ENCODE measurements at places on chromosomes 2 and 18.

- no peak for DNase-seq
Observed at GRCh38 chr2:232668805-232669444, 28.2 kb upstream of the GIGYF2 start.

DNA sequence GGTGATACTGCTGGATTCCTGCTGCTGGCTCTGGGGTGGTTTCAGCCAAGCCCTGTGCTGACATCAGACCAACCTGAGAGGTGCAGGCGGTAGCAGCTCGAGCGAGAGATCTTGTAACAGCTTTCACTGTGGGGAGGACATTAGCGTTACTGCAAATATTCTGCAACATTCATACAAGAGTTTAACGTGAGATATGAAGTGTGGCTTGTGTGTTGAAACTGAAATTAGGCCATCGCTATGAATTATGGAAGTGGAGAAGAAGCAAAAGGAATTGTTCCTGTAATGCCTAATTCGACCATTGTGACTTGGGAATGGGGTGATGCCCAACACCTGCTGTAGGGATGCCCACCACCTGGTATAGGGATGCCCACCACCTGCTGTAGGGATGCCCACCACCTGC, 6.5 kb upstream of the MLPH start:
- no peak for DNase-seq

- no peak for DNase-seq
Observed at GRCh38 chr2:46487667-46488335, 8.4 kb downstream of the TMEM247 start.

DNA sequence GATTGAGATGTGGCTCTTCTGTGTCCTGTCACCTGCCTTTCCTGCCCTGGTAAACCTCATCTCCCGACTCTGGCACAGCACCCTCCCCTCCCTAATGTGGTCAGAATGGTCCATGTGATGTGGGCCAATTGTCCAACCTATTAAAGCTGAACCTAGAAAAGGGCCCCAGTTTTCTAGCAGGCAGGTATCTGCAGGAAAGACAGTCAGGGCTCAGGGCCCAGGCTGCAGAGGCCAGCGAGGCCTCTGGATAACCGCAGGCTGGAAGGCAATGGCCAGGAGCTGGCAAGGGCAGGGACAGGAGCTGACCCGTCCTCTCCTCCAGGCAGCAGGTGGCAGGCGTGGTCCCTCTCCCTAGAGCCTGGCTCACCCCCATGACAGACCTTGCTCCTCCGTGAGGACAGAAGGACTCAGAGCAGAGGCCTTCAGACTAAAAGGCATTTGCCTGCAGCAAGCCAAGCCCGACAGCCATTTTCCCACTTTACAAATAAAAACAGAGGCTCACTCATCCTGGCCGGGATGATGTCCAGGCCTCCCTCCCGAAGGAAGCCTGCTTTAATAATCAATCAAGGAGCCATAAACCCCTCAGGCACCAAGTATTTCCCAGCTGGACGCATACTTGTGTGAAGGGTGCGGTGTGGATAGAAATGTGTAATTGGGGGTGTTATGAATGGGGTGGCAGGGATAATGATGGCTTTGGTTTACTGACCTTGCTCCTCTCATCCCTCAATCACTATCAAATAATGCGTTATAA, 107.1 kb downstream of the TWIST2 start:
- no peak for DNase-seq

GRCh38 chr2:54850171-54851122, 127.0 kb downstream of the EML6 start:
- no peak for DNase-seq

- DNase-seq, result no peak
Observed at GRCh38 chr2:14126846-14127245, 505.7 kb upstream of the LRATD1 start.

- no peak for DNase-seq
Observed at GRCh38 chr18:37586656-37587225, 21.1 kb upstream of the CELF4 start.

DNA sequence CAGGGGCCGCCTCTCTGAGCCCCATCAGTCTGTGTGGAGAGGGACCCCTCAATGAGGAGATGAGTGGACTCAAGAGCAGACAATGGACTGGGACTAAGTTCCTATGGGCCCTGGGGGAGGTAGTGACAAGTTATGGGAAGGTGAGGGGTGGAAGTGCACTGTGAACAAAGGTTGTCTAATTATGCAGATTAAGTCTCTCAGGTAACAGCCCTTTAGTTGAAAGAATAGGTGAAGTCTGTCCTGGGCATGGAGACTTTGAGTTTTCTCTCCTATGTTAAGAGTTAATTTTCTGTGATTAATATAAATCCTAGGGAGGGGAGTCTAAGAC, 243.8 kb downstream of the FAM210A start:
- DNase-seq, result no peak

- no peak for DNase-seq
Observed at GRCh38 chr2:222960126-222960525, 91.9 kb upstream of the KCNE4 start.

DNA sequence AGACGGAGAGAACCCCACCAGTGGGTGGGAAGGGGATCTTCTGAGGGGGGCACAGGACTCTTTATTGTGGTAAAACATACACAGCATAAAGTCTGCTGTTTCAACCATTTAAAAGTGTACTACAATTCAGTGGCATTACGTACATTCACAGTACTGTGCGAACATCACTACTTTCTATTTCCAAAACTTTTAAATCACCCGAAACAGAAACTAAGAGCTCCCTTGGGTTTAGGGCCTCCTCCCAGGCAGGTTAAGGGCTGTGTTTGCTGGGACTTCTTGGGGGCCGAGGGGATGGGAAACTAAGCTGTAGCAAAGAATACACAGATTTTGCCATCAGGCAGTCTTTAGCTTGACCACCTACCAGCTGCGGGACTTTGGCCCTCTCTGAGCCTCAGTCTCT, 242.0 kb downstream of the HAUS1 start:
- DNase-seq, result no peak

DNA sequence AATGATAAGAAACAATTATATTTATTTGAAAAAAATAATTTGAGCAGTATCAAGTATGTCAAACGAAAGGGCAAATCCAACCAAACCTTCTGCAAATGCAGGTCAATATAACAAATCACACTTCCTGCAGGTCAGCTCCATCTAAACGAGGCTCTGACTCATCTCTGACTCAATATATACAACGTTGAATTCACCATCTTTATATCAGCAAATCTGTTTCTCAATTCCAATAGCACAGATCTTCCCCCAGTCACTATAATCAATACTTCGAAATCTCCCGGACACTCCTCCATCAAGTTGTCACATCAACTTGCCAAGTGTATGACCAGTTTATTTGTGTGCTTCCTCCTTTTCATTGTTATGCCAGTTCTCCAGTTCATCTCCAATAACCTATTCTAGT, 388.9 kb downstream of the ZEB2 start:
- DNase-seq, result no peak

DNA sequence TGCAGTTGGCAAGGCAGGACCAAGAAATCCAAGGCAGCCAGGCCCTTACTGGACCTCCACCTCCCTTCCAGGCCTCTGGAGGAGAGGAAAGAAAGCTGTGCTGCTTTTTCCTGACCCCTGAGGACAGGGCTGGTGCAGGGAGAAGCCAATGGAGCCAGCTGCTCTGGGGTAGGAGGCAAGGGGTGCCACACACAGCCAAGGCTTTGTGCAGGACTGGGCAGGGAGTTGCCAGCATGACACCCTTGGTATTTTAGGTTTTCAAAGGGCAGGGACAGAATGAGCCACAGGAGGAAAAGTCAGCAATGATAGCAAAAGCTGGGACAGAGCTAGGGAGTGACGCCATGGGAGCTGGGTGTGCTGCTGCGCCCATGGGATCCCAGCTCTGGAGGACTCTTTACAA, 22.9 kb downstream of the CCT7 start:
- no peak for DNase-seq

DNA sequence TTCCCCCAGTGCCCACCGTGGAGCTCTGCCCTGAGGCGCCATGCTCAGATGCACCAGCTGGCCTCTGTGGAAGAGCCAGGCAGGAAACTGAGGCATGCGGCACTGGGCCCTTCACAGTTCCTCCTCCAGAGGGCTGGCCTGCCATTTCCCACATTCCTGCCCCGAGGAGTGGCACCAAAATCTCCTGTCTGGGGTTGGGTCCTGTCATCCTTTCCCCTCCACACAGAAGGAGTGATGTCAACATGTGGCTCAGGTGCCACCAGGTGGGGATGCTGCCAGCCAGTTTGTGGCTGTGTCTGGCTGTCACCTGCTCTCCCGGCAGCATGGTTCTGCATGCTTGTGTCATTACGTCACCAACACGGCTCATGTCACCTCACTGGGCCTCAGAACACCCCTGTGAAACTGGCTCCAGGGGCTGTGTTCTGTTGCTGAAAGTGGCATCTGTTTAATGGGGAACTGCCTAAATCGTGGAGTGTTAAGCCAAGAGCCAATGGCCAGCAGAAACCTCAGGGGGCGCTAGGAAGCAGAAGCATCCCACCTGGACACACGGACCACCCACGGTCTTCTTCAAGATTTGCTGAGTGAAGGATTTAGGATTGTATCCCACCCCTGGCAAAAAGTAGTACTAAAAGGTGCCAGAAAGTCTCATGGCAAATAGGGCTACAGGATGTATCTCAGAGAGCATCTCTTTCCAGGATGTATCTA, 51.3 kb downstream of the ZAP70 start:
- no peak for DNase-seq
